Activated T-helper 1 cell treated with anti-CD3 and anti-CD28 coated beads, Interleukin-12 subunit alpha, Interleukin-12 subunit beta, Interleukin-2, Interleukin-4 antibody, amounts not matched to agents 30 ng/mL and 10 ng/mL and 1 ng/mL, durations not matched to agents 14 hours and 24 hours and 36 hours (primary cell): ENCODE measurements at places on chromosomes 1 and 21. TPM values are rescaled to one million over a fixed set of nuclear protein-coding genes. Genes with fewer than 3 reads are reported as not detected.
A peak's percentile ranks its signal among the peaks of the same experiment; 100 is the strongest.

The RIPPLY3 gene
- total RNA-seq = 0.10 TPM in 2 replicates

The OR2T2 gene
- total RNA-seq = not detected in 2 replicates

The PTPN22 gene
- total RNA-seq = 66.2 and 66.7 TPM in 2 replicates

The TRAF5 gene
- 54.3 and 57.2 TPM in 2 replicates for total RNA-seq

The S100A14 gene
- 0.16 TPM in 1 of 2 replicates, not detected in the other for total RNA-seq

The DNAJC28 gene
- 0.12 and 0.18 TPM in 2 replicates for total RNA-seq

The NR1I3 gene
- total RNA-seq = not detected in 2 replicates

- DNase-seq = no peak
Observed at GRCh38 chr1:8915446-8915845, 30.2 kb upstream of the CA6 start.

- DNase-seq = no peak
Observed at GRCh38 chr1:177660188-177660587, 309.7 kb downstream of the SEC16B start.

- DNase-seq = no peak
Observed at GRCh38 chr1:169149555-169150286, 43.2 kb downstream of the ATP1B1 start.

DNA sequence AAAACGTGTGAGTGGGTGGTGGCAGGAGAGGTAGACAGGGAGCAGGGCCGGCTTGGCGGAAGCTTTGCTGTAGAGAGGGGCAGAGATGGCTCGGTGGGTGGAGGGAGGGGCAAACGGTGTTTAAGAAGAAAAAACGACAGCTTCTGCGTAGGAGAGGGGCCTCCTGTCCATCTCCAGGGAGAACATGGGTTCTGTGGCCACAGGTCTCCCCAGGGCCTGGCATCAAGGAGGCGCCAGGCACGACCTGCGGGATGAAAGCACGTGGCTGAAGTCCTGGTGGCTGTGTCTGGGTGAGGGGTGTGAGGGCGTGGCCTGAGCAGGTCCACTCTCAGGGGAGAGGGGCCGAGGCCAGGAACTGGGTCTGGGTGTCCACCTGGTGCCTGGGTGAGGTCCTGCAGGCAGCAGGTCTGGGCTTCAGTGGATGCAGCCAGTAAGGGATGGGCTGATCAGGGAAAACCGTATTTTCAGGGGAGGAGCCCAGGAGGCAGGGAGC, 940 bp upstream of the PRKCZ start:
- no peak for DNase-seq

DNA sequence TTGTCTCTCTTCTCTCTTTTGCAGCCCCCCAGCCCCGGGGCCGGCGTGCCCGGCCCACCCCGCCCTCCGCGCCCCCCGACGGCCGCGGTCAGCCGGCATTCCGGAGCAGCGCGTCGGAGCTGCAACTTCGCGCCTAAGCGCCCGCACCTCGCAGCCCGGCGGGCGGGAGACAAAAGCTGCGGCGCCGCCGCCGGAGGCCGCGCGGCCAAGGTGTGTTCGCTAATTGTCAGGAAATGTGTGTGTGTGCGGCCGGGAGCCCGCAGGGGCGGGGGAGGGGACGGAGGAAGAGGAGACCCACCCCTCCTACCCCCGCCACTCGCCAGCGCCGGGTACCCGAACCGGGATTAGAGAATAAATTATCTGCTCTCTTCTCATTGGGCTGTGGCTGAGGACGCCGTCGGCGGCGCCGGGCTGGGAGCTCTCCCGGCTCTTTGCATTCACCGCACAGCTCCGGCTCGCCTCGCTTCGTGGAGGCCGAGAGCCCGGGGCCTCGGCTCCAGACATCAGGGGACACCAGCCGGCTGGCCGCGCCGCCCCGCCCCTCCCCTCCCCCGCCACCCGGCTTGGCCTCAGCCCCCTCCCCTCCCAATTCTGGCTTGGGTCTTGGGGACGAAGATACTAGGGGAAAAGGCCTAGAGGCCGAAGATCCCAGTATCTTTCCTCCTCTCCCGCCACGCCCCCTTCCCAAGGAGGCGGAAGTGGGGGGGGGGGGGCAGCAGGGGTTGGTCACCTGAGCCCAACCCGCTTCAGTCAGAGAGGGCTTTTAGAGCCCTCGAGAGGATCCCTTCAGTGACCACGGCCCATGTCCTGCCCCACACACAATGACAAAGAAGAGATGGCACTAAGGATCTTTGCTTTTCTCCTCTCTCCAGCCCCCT, 1.3 kb upstream of the BLACAT1 start:
- no peak for DNase-seq

- DNase-seq = no peak
Observed at GRCh38 chr21:43782431-43783097, 6.5 kb upstream of the CSTB start.

GRCh38 chr1:8625981-8626898, 191.2 kb downstream of the RERE start:
- no peak for DNase-seq

GRCh38 chr1:41810446-41810845, 108.3 kb downstream of the HIVEP3 start:
- DNase-seq = peak; percentile 42

DNA sequence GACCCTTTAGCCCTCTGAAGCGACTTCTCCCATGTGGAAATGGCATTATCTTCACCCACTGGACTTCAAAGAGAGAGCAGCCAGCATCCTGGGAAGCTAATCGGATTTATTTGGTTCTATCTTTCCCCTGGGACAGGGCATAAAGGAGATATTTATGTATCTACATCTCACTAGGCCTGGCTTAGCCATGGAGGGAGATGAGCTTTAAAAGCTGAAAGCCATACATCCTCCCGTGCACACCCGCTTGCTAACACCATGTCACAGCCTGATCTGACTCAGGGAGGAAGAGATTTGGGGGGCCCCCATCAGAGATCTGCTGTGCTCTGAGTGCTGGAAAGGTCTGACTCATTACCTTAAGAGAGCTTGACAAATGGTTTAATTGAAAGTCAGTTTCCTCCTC, 155.9 kb downstream of the PLXNA2 start:
- DNase-seq = no peak

- DNase-seq = no peak
Observed at GRCh38 chr1:193069748-193070385, 10.5 kb downstream of the RO60 start.

DNA sequence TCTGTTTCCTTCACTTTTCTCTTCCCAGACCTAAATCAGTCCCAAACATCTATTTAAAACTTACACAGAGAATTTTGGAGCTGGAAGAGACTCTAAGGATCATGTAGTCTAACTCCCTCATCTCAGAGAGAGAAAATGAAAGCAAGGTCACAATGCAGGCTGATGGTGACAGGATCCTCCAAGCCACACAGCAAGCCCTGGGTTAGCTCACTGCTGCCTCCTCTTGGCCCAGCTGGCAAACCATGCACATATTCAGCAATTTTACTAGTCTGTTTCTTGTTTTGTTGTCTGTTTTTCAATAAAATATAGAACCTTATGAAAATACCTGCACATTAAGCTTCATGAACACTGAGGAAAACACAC, 27.7 kb upstream of the LY9 start:
- DNase-seq = peak; percentile 79

GRCh38 chr21:15870819-15871218, 141.0 kb downstream of the USP25 start:
- no peak for DNase-seq

- no peak for DNase-seq
Observed at GRCh38 chr1:89121641-89122040, 4.3 kb downstream of the GBP2 start.

DNA sequence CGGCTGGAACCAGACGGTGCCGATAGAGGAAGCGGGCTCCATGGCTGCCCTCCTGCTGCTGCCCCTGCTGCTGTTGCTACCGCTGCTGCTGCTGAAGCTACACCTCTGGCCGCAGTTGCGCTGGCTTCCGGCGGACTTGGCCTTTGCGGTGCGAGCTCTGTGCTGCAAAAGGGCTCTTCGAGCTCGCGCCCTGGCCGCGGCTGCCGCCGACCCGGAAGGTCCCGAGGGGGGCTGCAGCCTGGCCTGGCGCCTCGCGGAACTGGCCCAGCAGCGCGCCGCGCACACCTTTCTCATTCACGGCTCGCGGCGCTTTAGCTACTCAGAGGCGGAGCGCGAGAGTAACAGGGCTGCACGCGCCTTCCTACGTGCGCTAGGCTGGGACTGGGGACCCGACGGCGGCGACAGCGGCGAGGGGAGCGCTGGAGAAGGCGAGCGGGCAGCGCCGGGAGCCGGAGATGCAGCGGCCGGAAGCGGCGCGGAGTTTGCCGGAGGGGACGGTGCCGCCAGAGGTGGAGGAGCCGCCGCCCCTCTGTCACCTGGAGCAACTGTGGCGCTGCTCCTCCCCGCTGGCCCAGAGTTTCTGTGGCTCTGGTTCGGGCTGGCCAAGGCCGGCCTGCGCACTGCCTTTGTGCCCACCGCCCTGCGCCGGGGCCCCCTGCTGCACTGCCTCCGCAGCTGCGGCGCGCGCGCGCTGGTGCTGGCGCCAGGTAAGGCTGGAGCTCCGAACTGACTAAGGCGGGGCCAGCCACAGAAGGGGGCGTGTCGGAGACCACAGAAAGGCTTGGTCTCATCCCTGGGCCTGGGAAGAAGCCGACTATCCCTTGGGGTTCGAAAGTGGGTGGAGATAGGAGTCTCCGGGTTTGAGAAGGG, 486 bp downstream of the SLC27A3 start:
- DNase-seq = peak; percentile 56

DNA sequence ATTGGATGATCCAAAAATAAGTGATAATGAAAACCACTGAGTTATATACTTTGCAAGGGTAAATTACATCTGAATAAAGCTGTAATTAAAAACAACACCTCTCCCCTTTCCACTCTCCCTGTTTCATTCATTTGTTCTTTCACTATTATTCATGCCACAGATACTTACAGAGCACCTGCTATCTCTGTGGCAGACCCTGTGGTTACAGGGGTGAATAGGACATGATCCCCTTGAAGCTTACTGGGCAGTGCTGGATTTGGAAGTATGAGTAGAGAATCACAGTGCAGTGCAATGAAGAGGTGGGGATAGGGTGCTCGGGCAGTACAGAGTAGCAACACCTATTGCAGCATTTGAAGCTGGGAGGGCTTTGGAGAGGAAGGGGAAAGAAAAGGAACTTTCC, 21.7 kb downstream of the ARV1 start:
- DNase-seq = no peak

- no peak for DNase-seq
Observed at GRCh38 chr1:201364808-201365105, 12.7 kb downstream of the TNNT2 start.

DNA sequence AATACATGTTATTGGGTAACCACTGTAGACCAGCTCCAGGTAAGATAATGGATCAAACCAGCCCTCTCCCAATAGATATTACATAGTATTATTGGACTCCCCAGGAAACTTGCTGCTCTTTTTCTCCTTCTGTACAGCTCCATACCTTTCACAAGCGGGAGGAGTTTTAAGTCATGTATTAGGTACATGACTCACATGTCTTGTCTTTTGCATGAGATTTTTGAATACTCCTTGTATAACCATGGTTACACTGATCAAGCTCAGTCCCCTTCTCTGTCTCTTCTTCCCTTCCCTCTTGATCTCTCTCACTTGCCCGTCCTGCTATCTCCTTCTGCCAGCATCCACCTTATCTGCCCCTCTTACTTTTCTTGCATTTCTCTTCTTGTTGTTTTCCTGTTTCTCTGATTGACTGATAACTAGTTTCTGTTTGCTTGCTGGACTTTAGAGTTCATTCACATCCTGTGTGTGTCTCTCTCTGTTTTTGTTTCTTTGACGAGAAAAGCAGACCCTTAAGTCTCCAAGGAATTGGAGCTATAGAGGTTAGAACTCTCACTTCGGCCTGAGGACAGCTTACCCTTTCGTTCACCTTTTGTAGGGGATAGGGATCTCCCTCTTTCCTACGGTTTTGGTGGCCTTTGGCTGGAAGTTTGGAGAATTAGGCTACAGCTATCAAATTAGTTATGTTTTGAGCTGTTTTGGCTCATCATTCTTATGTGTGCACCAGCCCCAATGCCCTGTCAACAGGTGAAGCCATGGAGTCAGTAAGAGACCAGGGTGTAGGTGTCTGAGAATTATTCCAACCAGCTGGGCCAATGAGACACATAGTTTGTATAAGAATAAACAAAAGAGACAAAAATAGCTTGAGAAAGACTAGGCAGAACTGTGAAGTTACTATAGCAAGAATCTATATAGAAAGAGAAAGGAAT, 49.0 kb upstream of the ASB17 start:
- DNase-seq = no peak

- no peak for DNase-seq
Observed at GRCh38 chr1:2561898-2562895, 6.0 kb downstream of the TNFRSF14 start.

DNA sequence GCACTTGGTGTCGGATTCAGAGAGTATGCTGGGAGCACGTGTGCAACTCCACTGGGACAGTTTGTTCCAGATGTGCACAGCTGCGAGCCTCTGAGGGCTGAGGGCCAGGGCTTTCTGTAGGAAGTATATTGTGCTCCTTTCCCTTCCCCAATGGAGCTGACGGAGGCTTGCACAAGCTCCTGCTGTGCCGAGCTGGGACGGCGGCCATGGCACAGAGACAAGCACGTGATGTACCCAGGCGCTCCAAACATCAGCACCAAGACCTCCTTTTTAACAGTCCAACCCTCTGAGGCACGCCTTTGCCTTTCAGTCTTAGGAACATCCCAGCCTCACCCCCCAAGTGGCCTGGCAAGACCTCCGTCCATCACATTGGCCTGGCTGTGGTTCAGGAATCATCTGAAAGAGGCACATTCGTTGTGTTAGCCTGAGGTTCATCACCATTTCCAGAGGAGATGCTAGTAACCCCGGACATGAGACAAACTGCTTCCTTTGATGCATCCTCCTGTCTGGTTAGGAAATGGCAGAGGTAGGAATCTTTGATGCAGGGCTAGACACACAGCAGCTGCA, 339.2 kb upstream of the KAZN start:
- DNase-seq = no peak

- no peak for DNase-seq
Observed at GRCh38 chr1:116534014-116534739, 36.6 kb downstream of the CD58 start.

GRCh38 chr1:207823880-207824566, 72.2 kb downstream of the CD46 start:
- peak; percentile 72 for DNase-seq

- no peak for DNase-seq
Observed at GRCh38 chr1:105655032-105655431, 1401.4 kb upstream of the PRMT6 start.

DNA sequence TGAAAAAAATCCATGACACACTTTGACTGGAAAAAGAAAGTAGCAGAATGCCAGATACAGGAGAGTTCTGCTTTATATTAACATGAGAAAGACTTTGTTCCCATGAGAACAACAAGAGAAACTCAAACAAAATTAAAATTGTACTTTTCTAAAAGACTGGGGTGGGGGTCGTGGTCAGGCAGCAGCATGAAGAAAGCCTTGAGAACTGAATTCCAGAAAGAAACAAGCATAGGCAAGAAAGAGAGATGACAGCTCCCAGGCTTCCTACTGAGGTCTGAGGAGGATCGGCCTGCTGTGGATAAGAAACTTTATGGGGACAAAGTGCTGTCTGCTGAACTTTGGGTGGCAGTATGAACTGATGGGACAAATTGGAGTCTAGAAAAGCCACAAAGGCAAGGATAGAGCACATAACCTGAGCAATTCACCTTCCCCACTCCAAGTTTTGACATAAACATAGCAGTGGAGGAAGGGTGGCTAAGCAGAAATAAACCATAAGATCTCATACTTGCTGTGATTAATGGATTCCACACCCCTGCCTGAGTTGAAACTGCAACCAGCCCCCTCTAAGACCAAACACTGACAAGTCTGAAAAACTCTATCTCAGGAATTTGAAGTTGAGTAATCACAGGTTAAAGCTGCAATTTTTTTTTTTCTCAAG, 43.7 kb downstream of the COL6A1 start:
- no peak for DNase-seq
